ENCODE measurements at places on chromosomes 2 and 18.

GRCh38 chr18:1585881-1586488, 681.3 kb downstream of the ADCYAP1 start:
- DNase-seq, result no peak

- DNase-seq, result no peak
These were observed 36.7 kb downstream of the WDFY1 start for GRCh38 chr2:223908304-223908998.

- DNase-seq, result no peak
These were observed 28.2 kb upstream of the SOCS6 start for GRCh38 chr18:70260683-70261082.

- no peak for DNase-seq
These were observed 229.1 kb upstream of the RASGRP3 start for GRCh38 chr2:33247365-33247764.

GRCh38 chr2:230650585-230651137, 62.0 kb upstream of the CAB39 start:
- DNase-seq, result no peak
